NCI-H187 (cell line): ENCODE measurements at places on chromosomes 12 and 14.

- DNase-seq, result peak; percentile 68
Measured at GRCh38 chr12:93638954-93639353, 38.2 kb upstream of the CRADD start.

DNA sequence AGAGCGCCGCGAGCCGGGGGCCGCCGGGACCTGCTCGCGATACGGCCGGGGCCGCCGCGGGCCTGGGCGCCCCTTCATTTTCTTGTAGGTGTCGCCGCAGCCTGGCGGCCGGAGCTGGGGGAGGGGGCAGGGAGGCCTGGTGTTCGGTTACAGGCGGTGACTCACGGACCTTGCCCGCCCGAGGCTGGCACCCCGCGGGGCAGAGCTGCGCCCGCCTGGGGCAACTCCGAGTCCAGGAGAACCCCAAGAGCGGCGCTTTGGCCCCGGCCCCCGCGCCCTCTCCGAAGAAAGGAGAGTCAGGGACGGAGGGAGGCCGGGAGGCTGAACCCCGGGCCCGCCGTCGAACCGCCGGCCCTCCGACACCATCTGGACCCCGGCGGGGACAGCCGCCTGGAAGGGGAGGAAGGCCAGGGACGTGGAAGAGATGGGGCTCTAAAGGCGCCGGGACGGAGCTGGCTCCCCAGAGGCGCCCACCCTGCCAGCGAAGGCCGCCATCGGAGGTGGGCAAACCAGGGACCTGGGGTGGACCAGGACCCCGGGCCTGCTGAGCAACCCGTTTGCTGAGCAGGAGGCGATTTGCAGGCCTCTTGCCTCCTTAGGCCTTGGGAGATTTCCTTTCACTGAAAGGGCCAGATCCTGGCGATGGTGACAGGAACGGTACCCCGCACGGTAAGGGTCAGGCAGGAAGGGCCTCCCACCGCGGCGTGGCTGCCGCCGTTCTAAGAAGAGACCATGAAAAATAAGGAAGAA, 843 bp upstream of the NUAK1 start:
- no peak for DNase-seq

GRCh38 chr14:41476526-41476925, 130.2 kb upstream of the LRFN5 start:
- no peak for DNase-seq

DNA sequence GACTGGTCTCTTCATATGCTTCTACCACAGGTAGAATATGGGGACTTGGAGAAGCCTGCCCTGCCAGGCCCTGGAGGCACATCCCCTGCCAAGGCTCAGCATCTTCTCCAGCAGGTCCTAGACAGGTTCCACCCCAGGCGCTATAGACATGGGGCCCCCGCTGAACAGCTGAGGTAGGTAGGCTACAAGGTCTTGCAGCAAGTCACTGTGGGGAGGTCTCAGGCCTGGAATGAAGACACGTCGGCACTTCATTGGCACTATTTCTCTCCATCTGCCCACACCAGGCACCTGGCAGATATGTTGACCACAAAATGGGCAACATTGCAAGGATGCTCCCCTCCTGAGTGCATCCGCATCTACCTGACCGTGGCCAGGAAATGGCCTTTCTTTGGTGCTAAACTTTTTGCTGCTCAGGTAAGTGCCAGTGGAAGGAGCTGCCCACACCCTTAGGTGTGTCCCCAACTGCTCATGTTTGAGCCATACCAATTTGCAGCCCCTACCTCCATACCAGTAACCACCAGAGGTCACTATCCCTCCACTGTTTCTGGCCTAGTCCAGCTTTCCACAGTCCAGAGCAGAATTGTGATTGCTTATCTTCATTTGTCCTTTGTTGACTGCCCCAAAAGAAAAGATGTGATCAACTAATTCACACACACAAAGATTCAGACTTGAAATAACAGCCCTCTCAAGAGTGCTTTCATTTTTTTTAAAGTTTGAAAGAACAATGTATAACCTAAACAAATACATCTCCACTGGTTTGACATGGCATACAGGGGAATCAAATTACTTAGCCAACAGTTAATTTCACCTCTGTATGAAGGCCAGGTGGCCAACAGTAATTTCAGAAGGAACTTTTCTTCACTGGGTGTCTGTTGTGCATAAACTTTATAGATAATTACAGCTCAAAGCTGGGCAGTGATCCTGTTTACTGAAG, 16.1 kb downstream of the PIGH start:
- no peak for DNase-seq

GRCh38 chr12:953776-954175, 4.3 kb upstream of the RAD52 start:
- no peak for DNase-seq
